ENCODE measurements at places on chromosomes 12 and 14.
A peak's percentile ranks its signal among the peaks of the same experiment; 100 is the strongest.

DNA sequence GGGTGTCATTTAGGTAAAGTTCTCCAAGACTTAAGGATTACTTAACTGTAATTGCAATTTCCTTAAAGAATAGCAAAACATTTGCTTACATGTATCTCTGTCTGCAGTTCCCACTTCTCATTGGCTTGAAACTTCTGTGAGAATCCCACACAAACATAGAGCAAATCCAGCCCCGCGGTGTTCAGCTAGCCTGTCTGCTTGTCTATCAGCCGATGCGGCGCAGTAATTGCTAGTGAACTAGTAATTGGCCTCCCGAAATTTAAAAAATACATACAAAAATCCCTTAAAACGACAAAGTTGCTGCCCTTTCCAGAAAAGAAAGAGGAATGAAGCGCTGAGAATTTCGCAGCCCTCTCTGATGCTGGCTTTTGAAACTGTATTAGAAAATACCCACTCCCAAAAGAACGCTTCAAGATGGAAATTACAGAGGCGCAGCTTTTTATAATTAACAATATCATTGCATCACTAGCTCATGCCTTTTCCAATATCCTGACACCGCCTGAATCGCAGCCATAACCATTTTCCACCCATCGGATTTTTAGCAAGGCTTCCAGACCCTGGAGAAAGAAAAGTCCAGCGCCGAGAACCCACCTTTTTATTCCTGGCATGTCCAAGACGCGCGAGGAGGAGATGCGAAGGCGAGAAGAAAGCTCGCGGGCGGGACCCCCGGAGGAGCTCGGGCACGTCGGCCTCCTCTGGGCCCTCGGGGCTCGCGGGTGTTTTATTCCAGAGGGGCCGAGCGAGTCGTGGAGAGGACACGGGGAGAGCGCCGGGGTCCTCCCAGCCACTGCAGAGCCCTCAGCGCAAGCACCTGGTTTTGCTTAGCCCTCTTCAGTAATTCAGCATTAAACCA, 646 bp downstream of the FBLN5 start:
- DNase-seq, result no peak

DNA sequence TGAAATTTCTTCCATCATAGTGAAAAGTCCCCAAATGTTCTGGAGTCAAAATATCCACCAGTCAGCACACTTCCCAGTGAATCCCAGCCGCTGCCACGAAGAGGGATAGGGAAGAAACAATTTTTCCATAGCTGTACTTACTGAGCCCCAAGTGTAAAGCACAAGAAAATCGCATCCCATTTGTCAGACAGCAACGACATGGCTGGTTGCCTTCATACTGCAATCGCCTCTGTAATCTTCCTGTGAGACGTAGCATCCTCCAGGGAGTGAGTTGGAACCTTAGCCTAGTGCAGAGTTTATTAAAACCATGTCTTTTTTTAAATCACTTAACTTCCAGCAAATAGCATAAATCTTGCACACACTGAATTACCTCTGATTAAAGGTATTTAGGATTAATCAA, 56.8 kb downstream of the GNG2 start:
- no peak for DNase-seq

- no peak for DNase-seq
Observed at GRCh38 chr12:112973818-112974231, 4.5 kb upstream of the OAS2 start.

- peak; percentile 24 for DNase-seq
Observed at GRCh38 chr12:43884683-43885410, 49.0 kb downstream of the TMEM117 start.

GRCh38 chr14:59265808-59266207, 77.3 kb downstream of the DAAM1 start:
- no peak for DNase-seq

DNA sequence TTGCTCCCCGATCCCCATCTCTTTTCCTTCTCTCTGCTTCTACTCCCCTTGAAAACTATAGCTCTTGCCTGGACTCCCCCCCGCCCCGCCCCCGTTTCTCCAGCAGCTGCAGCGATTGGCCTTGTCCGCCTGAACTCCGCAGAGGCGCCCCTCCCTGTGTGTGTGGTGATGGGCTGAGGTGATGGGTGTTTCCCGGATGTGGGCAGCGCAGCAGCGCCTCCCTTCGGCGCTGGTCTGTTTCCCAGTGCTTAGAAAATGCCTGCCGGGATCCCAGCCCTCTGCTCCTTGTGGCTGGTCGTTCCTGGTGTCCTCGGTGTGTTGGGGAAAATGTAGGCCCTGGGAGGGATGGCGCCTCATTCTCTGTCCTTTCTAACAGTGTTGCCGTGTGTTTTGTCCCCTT, 43.3 kb downstream of the GALNT8 start:
- DNase-seq, result no peak

DNA sequence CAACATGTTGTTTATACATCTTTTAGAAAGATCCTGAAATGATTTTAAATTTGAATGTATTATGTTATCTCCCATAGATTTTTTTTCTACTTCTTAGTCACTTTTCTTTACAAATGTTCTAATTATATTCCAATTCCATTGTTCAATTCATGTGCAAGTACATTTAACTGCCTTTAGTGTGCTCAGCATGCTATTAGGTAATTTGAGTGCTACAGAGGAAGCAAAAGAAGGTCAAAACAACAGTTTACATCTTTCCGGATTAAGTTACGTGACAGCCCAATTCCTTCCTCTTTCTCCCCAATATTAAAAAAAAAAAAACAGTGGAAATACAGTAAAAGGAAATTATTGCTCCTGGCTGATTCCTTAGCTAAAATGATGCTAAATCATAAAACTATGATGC, 98.3 kb downstream of the RTN1 start:
- DNase-seq, result no peak
